SK-N-DZ (cell line): ENCODE measurements at places on chromosomes 7 and 10.

DNA sequence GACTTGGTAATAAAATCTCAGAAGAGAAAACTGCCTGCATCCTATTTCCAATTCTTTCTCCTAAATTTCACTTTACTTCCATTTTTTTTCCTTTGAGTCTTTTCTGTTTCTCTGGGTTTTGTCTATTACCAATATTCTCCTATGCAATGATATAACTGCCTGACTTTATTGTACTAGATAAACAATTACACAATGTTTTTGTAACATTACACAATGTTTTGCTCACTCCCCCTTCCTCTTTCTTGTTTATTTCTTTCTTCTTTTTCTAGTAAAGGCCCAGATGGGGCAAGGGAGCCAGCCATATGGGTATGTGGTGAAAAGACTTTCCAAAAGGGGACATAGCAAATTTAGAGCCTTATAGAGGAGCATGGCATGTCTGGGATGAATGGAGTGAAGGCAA is 278.7 kb upstream of the PHYHIPL start:
- DNase-seq = no peak

DNA sequence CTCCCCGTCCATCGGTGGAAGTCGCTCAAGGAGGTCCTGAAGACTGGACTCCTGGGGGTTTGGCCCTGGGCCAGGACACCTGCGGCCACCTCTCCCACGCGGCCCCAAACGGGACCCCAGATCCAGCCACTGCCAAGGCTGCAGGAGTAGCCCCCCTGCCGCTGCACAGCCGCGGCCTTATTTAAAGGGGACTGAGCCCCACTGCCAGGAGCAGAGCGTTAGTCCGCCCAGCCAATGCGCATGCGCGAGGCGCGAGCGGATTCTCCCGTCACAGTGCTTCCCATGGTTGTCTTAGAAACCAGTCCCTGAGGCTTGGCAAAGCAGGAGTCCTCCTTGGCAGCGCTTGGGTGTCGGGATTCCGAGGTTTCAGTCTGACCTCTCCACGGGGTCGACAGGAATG is 320.0 kb downstream of the ZNF716 start:
- DNase-seq = no peak

DNA sequence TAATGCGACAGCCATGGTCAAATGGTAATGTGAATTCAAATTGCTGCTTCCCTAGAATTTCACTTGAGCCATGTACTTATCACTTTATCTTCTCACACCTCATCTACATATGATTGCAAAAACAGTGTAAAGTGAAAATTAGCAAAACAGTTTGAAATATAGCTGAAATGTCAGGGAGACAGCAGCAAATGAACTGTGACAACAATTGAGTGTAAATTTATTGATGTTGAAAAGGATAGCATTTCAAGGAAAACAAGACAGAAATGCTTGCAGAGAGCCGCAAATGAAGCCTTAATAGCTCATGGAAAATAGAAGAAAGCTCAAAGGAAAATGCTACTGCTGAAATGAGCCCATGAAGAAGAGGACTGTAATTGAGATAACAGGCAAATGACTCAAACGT is 516.2 kb upstream of the POT1 start:
- no peak for DNase-seq

DNA sequence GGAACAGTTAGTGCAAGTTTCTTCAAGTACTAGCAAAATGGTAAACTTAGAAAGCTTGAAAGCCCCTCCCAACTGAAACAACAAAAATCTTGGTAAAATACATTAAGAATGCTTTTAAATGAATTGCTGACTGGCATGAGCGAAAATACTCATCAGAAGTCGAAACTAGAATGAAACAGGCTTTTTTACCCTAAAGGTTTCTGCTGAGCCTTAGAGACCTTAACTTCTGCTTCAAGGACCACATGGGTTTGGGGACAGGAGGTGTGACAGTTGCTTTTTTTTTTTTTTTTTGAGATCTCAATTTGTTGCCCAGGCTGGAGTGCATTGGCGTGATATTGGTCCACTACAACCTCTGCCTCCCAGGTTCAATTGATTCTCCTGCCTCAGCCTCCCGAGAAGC is 100.3 kb downstream of the MTPAP start:
- no peak for DNase-seq

DNA sequence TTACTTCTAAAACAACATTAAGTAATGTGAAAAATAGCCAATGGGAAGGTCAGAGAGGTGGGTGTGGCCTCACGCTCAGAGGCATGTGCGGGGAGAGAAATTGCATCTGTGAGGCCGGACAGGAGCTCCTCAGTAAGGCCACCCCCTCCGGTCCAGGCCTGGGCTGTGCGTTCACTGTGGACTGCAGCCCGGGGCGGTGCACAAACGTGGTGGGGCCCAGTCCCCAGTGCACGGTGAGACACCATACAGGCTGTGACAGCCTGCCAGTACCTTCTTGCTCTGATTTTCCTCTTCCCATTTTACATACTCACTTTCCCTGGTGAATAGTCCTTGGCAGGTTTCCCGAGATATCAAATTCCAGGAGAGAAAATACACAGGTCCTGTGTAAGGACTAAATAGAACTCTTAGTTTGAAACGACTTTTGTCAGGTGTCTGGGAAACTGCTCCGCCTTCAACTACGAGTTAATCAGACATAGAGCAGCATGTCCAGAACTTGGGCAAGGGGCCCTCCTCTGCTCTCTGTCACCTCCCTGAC is 174.1 kb upstream of the MKI67 start:
- DNase-seq = no peak

GRCh38 chr7:2520761-2521290 is 1.3 kb downstream of the LFNG start:
- DNase-seq = no peak
